ENCODE measurements at places on chromosomes 12 and 14.

GRCh38 chr14:68133856-68134255, 314.3 kb downstream of the RAD51B start:
- no peak for DNase-seq

GRCh38 chr14:102671410-102671809, 79.0 kb downstream of the RCOR1 start:
- no peak for DNase-seq

GRCh38 chr12:106758349-106759110, 16.0 kb upstream of the RIC8B start:
- no peak for DNase-seq

DNA sequence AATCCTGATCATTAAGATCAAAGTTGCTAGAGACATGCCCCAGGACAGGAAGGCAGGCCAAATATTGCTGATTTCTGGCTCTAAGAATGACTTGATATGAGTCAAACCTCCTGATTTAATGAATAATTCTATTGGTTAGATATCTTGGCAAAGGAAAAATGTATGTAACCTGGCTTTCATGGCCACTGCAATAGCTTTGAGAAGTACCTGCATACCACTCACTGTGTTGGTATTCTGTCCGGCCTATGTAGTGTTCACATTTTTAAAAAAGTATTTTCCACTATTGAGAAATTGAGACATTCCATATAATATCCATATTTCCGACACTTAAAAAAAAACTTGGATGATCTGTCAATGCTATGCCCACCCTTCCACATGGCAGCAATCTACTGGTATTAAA, 283.1 kb upstream of the SOX5 start:
- no peak for DNase-seq

- DNase-seq, result no peak
Observed at GRCh38 chr12:97764700-97765099, 302.1 kb downstream of the RMST start.

DNA sequence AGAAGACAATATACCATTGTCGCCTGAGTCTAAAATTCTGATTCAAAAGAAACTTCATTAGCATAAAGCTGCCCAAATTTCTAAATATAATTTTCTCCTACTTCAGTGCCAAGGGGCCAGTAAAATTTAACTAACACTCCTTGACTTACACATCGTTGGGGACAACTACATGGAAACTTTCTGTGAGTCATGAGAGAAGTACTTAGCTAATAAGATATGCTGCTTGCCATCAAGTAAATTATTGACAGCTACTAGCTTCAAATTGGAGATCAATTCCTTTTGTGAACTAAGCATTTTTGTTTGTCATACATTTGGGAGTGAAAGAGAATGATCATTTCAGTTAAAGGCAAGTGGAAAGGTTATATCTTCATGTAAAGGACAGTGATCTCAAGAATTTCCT, 373.3 kb downstream of the MDGA2 start:
- DNase-seq, result no peak

DNA sequence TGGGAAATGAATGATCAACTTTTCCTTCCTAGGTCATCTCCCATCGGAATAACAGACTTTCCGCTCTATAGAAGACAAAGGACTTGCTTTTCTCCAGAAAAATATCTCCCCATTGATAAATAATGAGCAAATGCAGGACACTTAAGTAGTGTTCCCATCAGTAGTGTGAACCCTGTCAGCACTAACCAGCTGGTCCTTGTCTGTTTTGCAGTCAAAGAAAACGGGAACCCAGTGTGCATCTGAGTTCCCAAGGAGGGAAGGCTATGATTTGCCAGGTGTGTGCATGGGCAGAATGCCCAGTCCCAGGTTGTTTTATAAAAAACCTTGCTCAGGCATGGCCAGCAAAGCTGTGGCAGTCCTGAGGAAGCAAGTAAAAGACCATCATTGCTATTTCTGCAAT, 256.5 kb upstream of the HMGA2 start:
- no peak for DNase-seq

DNA sequence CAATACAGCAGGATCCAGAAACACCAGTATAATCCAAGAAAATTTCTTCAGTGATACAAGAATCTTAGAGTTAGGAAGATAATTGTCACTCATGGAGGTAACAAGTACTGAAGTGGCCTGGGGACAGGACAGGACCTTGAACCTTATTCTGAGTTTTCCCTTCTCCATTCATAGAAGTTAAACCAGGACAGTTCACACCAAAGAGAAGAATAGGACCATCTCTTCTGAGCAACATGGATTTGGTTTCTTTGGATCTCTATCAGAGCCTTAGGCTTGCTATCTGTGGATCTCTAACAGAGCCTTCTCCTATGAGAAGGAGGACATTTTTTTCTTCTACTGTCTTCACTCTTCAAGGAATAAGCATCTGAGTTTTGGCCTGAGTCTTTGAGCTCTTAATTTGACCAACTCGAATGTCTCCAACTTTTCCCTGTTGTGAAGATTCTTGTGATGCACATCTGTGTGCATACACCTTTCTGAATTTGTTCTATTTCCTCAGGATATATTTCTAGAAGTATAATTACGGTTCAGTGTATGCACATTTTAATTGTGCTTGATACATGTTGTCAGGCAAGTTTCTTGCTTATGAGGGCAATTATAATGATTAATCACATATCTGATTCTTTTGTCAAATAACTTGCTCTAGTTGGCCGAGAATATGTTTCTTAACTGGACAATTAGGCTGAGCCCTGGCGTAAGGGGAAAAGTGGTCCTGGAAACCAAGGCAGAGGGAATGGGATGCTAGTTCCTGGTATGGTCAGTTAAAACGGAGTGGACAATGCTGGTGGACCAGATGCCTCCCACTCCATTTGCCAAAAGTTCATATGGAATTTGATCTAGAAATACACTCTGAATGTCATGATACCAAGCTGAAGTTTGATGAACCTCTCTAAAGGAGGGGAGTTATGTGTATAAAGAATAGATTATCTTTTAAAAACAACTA, 6.6 kb downstream of the KRT6A start:
- no peak for DNase-seq

DNA sequence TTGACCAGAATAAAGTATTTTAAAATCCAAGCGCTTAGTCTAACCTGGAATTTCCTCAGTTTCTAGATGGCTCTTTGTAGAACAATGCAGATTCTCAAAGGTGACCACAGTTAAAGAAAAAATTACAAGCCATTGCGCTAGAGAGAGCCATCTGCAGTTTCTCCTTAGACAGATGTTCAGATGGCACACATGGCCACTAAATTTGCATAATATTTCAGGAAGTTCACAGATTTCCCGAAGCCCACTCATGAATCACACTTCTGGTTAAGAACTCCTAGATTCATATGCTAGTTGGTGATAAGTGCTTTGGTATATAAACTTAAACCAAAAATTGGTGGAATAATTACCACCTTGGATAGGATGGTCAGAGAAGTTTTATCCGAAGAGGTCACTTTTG, 749 bp downstream of the AKAP3 start:
- DNase-seq, result no peak

GRCh38 chr12:28036940-28037339, 64.4 kb upstream of the PTHLH start:
- no peak for DNase-seq

GRCh38 chr12:89775063-89775985, 66.7 kb upstream of the ATP2B1 start:
- no peak for DNase-seq

GRCh38 chr12:75890141-75890540, 141.4 kb downstream of the PHLDA1 start:
- DNase-seq, result no peak

DNA sequence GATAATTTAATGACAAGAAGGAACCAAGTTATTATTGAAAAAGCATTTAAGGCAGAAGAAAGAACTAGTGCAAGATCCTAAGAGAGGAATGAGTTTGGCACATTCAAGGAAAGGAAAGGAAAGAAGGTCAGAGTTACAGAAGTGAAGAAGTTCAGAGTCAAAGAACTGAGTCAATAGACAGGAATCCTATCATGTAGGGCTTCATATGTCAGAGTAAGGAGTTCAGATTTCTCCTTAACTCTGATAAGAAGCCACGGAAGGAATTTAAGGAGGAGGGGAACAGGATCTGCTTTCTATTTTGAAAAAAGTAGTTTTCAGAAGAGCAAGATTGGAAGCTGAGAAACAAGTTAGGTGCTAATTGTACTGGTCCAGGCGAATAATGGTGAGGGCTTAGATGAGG, 223.1 kb upstream of the FOXN3 start:
- DNase-seq, result no peak

DNA sequence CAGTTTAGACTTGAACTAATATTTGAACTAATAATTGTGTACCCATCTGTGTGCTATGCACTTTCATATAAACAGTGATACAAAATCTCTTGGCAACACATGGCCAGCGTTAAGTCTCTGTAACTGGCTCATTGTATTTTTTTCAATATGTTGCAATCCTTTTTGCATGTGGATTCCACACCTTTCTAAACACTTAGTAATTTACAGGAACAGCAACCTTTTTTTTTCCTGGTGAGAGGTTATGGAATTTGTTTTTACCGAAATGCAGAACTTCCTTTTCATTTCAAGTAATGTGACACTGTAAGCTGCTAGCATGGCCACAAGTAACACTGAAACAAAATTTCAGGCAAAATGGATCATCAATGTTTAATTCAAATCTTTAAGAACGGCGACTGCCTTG, 45.4 kb upstream of the EPS8 start:
- DNase-seq, result no peak

- no peak for DNase-seq
Observed at GRCh38 chr14:94386085-94387031, 2.0 kb downstream of the SERPINA1 start.

DNA sequence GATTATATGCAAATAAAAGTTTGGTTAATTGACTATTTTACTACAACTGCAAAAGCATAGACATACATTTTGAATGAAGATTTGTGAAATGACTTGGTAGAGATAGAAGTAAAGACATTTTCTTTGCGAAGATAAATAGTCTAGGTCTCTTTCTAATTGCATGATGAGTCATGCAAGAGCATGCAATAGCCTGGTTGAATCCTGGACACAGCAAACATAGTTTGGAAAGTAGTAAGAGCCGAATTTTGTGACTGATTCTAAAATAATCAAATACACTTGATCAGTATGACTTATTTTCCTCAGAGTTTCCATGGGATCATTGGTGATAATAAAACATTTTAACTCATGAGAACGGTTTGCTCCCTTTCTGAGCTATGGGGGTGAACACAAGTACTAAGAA, 27.7 kb upstream of the CAND1 start:
- no peak for DNase-seq

DNA sequence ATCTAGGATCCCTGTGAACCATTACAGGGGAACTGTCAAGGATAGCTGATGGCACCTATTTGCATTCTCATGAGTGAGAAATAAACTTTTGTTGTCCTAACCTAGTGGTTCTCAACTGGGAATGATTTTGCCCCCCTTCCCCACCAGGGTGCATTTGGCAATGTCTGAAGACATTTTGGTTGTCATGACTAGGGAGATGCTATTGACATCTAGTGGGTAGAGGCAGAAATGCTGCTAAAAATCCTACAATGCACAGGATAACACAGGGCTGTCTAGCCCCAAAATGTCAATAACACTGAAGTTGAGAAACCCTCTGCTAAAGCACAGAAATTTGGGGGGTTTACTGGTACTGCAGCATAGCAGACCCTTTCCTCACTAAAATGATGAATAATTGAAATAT, 140.9 kb upstream of the SRRM4 start:
- no peak for DNase-seq

- DNase-seq, result no peak
Observed at GRCh38 chr14:90545966-90546751, 149.3 kb downstream of the CALM1 start.

GRCh38 chr12:59744564-59744963, 148.7 kb downstream of the SLC16A7 start:
- DNase-seq, result no peak

- DNase-seq, result no peak
Observed at GRCh38 chr12:108734200-108734906, 3.0 kb upstream of the CORO1C start.

- no peak for DNase-seq
Observed at GRCh38 chr12:130680451-130680990, 35.6 kb downstream of the RIMBP2 start.

DNA sequence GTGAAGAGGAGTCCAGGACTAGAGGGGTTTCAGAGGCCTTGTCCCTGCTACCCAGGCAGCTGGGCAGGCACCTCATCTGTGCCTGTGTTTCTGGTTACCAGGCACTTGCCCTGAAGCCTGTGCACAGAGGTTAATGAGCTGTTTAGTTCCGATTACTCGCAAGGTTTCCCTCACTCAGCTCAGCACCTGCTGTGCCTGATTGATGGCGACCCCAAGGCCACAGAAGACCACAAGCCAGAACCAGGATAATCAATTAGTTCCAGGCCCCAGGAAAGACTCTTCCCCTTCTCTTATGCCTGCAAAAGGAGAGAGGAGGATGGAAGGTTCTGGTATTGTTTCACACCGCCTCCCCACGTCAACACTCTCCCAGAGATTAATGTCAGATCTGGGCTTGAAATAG, 88.8 kb upstream of the NOS1 start:
- DNase-seq, result no peak

DNA sequence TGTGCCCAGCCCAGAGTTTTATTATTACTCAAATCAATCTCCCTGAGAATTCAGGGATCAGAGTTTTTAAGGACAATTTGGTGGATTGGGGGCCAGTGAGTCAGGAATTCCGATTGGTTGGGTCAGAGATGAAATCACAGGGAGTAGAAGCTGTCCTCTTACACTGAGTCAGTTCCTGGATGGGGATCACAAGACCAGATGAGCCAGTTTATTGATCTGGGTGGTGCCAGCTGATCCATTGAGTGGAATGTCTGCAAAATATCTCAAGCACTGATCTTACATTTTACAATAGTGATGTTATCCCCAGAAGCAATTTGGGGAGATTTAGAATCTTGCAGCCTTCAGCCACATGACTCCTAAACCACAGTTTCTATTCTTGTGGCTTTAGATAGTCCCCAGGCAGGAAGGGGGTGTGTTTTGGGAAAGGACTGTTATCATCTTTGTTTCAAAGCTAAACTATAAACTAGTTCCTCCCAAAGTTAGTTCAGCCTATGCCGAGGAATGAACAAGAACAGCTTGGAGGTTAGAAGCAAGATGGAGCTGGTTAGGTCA, 89.1 kb upstream of the CNOT2 start:
- no peak for DNase-seq

DNA sequence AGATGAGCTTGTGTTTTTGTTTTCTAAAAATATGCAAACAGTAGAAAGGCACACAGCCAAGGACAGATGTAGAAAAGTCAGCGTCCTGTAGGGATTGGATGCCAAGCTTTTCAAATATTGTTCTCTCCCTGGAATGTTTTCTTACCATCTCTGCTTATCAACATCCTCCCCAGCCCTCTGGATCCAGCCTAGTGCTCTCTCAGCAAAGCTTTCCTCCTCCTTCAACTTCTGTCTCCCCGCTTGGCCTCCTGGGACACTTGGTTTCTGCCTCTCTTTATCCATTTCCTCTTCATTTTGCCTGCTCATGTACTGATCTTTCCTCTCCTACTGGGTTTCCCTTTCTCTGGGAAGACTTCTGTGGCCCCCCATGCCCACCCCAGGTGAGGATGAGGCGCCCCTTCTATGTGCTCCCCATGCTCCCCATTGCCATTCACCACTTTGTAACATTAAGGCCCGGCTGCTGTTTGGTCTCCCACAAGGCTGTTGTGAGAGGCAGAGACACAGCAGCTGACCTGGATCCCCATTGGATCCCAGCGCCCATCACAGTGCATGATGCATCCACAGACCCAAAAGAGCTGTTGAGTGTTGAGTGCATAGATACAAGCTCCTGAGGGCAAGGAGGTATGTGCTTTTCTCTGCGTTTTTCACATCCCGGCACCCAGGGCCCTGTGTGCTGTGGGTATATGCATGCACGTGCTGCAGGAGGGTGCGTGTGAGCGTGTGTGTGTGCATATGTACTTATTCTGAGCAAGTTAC, 38.2 kb downstream of the EVL start:
- DNase-seq, result no peak

- DNase-seq, result no peak
Observed at GRCh38 chr14:104586832-104587620, 7.5 kb downstream of the C14orf180 start.
